Vagina (tissue), 2 donors: ENCODE measurements at places on chromosomes 7 and 10. TPM values are rescaled to one million over a fixed set of nuclear protein-coding genes. Genes with fewer than 3 reads are reported as not detected.

Gene SAMD9L
- 8.6 TPM for total RNA-seq

Gene MACC1
- total RNA-seq = 6.9 TPM

GRCh38 chr10:131475803-131476202, 164.3 kb upstream of the TCERG1L start:
- H3K36me3 ChIP-seq = no peaks in the 10 kb centered on the region
- H3K27me3 ChIP-seq = no peaks in the 10 kb centered on the region
- DNase-seq = no peak
- H3K4me1 ChIP-seq = no peaks in the 10 kb centered on the region

GRCh38 chr10:99285881-99286280, 43.3 kb upstream of the CNNM1 start:
- no peak overlapping the region for H3K4me3 ChIP-seq
- no peaks in the 10 kb centered on the region for H3K27me3 ChIP-seq
- H3K4me1 ChIP-seq = no peaks in the 10 kb centered on the region
- H3K36me3 ChIP-seq = no peaks in the 10 kb centered on the region

DNA sequence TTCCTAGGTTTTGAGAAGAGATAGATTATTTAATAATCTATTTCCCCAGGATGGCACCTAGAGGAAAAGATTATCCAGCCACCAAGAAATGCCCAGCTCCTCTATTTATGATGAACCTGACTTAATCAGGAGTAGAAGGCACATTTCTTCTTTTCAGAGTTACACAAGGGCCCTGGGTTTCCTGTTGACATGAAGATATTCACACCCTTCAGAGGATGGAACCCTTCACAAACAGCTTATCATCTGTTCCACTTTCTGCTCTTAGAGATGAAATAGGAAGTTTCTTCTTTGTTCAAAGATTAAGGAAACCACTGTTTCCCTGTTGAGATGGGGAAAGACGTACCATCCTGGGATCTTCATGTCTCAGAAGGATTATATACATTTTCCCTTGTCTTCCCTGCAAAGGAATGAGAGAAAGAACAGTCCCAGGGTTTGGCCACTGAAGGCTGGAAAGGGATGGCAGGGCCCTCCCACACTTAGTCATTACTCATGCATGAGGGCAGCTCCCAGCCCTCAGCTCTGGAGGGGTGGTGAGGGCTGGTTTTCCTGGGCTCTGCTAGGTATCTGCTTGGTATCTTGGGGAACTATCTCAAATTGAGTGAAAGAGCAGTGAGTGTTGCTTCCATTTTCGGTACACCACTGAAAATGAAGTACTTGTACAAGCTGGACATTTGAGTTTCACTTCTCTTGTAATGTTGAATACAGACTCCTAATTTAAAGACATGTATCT, 64.0 kb downstream of the MTPAP start:
- no peaks in the 10 kb centered on the region for H3K27me3 ChIP-seq
- H3K4me3 ChIP-seq = no peak overlapping the region
- no peak for DNase-seq
